Cerebellum (tissue), 4 donors: ENCODE measurements at places on chromosomes 5 and 9. TPM values are rescaled to one million over a fixed set of nuclear protein-coding genes. Genes with fewer than 3 reads are reported as not detected.

DNA sequence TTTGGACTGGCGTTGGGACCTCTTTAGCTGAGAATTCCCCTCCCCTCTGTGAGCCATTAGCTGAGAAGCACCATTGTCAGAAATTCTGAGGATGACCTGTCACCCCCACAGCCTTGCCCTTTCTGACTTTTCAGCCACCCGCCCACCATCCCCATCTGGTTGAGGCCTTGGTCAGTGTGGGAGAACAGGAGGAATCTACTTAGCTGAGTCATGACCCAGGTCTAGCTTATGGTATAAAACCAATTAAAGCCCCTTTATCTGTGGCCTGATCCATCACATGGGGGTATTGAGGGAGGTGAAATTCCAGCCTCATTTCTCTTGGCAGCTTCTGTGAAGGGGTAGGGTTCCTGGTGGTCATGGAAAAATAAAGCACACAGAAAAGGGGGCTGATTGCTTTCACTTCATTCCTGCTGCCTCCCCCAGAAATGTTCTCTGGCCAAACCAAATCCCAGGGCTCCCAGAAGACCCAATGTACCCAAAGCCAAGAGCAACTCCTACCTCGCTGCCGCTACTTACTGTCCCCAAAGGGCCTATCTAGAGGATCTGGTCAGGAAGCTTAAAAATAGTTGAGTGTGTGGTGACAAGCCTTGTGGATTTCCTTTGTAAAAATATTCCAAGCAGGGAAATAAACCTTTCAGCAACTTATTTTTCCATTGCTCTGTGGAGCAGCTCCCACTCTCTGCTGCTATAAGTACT is 174.8 kb upstream of the TNC start:
- DNase-seq = no peak

- DNase-seq = peak; percentile 17
Measured at GRCh38 chr5:54229041-54229780, 81.2 kb downstream of the ARL15 start.

DNA sequence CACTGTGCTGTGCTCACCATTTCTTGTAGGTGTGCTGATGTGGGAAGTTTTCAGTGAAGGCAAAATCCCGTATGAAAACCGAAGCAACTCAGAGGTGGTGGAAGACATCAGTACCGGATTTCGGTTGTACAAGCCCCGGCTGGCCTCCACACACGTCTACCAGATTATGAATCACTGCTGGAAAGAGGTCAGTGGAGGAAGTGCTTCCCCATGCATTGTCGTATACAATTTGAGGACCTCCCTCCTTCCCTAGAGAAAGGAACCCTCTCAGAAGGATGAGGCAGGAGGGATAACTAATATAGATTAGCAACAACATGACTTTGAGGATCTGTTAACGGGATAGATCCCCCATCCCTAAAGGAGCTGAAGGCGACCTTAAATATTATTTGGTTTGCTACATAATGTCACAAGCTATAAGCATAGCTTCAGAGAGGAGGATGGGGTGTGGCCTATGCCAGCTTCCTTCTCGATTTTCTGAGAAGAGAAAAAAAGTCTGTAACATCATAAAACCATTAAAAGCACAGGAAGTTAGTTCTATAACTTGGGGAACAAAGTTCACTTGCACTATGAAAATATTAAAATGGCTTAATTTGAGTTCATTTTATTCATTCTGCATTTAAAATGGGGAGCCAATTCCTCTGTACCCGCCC is 17.0 kb upstream of the CYFIP2 start:
- DNase-seq = no peak

DNA sequence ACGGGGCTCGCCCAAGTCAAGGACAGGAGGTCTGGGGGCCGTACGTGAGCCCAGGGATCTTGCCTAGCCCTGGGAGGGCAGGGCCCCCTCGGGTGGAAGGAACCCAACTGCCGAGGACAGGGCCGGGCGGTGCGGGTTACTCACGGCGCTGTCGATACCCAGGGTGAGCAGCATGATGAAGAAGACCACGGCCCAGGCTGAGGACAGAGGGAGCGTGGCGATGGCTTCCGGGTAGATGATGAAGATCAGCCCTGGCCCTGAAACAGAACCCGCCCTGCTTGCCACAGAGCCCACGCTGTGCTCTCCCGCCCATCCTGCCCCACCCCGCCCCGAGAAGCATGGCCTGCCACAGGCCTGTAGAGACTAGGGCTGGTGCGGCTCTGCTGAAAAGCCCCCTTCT is 34.1 kb downstream of the SLC6A3 start:
- DNase-seq = no peak

- peak; percentile 54 for DNase-seq
Measured at GRCh38 chr5:173963867-173964441, 25.0 kb upstream of the C5orf47 start.

- DNase-seq = no peak
Measured at GRCh38 chr9:119877306-119877705, 508.1 kb upstream of the BRINP1 start.

GRCh38 chr5:163252950-163253349 is 184.4 kb upstream of the CCNG1 start:
- no peak for DNase-seq

- no peak for DNase-seq
Measured at GRCh38 chr5:176780176-176781053, 29.9 kb upstream of the UNC5A start.

GRCh38 chr5:94366811-94367210 is 251.6 kb downstream of the KIAA0825 start:
- no peak for DNase-seq

DNA sequence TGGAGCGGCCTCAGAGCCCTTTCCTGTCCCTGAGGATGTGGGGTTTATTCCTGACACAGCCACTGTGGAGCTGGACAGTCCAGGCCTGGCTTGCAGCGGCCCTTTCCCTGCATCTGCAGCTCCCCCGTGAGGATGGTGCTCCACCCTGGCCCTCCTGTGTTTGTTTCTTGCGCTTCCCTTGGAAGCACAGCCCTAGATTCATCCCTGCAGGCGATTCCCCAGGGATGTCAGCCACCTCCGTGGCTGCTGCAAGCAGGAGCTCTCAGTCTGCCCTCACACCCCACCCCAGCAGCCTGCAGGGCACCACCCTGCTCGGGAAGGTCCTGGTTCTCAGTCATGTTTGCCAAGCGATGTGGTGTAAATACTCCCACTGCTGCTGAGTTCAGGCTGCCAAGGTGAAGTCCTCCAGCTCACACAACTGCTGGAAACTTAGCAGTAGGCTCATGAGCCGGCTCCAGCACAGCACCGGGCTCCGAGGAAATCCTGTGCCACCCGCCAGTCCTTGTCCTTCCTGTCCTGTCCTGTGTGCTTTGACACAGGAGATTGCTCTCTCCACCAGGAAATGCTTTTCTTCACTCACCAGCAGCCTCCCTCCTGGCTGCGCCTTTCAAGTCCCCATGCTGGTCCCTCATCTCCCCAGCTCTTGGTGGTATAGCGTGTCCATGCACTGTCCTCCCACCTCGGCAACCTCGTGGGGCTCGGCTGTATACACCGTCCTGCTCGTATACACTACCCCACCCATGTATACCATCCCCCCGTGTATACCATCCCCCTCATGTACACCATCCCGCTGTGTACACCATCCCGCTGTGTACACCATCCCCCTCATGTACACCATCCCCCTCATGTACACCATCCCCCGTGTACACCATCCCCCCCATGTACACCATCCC is 16.2 kb downstream of the ROPN1L start:
- DNase-seq = no peak

DNA sequence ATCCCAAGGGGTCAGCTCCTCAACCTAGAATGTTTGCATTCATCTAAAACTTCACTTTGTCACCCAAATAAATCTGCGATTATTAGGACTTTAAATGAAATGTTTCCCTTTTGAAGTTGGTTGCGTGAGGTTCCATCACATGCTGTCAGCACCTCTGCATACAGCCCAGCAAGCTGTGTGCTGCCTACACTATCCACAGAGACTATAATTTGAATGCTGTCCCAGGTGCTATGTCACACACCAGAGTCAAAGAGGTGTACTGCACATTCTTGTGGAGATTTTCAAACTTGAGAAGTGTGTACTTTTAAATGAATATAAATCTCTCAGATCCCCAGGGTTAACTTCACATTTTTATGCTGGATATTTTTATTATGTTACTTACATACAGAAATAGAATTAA is 19.3 kb upstream of the CKS2 start:
- DNase-seq = no peak

DNA sequence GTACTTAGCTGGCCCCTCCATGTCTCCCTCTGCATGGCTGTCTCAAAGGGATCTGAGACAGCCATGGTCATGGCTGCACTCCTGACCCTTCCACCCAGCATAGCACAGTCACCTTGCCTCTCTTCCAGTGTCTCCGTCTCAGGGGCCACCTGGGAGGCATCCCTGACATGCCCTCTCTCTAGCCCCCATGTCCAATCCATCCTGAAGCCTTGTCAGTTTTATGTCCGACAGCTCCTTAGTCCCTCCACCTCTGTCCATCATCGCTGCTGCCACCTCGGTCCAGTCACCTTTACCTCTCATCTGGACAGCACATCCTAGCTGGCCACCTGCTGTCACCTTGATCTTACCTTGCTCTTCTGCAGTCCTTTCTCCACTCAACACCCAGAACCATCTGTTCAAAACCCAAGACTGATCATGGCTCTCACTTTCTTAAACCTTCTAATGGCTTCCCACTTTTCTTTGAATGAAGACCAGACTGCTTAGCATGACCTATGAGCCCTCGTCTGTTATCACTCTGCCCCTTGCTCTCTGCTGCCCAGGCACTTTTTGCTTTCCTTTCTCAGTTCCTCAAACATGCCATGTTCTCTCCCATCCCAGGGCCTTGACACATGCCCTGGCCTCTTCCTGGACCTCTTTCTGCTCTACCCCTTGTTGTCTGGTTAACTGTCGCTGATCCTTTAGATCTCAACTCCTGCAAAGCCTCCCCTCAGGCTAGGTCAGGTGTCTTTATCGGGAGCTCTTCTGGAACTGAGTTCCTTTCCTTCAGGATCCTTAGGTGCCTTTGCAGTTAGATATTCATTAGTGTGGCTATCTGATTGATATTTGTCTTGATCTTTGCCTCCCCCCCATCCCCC is 181.8 kb upstream of the PITX1 start:
- DNase-seq = no peak

DNA sequence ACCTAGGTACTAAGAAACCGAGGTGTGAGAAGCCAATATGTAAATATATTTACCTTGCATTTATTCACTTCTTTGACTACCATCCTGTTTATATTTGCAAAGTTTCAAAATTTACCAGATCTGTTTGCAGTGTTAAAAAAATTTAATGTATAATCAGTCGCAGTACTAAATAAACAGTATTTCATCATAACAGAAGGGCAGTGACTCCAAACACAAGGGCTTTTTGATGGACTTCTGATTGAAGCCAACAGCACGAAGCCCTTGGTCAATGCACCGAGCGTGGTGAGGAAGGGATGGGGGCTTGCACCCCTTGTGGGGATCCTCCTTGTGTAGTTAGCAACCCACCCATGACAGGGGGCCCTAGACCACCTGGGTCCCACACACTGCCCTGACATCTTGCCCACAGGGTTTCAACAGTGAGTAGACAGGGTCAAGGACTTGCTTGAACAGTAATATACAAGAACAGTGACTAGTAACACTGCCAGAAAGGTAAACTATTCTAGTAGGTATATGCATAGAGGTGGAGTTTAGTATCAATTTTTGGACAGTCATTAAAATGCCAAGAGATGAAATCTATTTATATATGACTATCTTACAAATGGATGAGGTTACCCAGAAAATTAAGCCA is 52.6 kb upstream of the TBC1D9B start:
- DNase-seq = no peak

DNA sequence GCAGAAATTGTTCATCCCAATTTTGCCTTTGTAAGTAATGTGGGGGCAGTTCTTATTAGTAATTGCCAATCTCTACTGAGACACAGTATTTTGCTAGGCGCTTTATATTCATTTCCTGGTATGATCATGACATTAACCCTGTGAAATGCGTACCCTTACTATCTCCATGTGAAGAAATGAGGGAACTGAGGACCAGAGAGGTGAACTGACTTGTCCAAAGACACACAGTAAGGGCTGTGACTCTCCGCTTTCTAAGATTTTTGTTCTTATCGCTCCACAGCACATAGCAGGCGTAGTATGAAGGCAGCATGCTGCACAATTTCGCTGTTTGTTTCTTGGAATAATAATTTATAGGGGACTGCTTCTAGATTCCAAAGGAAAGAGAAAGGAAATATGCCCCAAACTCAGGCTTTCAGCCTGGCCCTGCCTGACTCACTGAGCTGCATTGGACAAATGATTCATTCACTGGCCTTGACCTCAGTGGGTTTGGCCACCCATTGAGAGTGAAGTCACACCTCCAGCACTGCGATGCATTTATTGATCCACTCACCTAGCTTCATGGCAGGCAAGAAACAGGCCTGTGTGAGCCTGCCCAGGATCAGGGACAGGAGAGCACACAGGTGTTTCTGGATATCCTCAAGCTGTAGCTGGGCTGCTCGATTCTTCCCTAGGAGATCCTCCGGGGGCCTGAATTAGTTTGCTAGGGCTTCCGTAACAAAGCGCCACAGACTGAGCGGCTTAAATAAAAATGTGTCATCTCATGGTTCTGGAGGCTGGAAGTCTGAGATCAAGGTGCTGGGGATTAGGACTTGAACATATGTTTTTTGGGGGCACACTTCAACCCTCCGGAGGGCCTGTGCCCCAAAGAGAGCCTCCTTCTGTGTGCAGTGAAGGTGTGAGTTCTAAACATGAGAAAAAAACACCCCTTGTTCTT is 7.2 kb upstream of the DUSP1 start:
- no peak for DNase-seq

GRCh38 chr5:170693701-170694100 is 89.8 kb upstream of the GABRP start:
- DNase-seq = no peak

- no peak for DNase-seq
Measured at GRCh38 chr5:128673000-128673399, 135.0 kb upstream of the FBN2 start.

The SPATA31C1 gene
- not detected for total RNA-seq

The ESM1 gene
- 0.27 TPM for total RNA-seq

The SLC1A3 gene
- 562 TPM for total RNA-seq

The PGM5 gene
- total RNA-seq = 16.2 TPM

The F2RL1 gene
- total RNA-seq = 1.2 TPM

The ZDHHC11 gene
- 11.6 TPM for total RNA-seq

The SPINK6 gene
- not detected for total RNA-seq

The TNFSF15 gene
- 0.18 TPM for total RNA-seq

The SLC6A3 gene
- 0.18 TPM for total RNA-seq
